GM23248 (cell line): ENCODE measurements at places on chromosomes 4 and X.
A peak's percentile ranks its signal among the peaks of the same experiment; 100 is the strongest.

- DNase-seq = peak; percentile 67
Measured at GRCh38 chrX:9310616-9311015, 154.2 kb upstream of the TBL1X start.

GRCh38 chr4:42570221-42570620 lies 86.7 kb downstream of the ATP8A1 start:
- DNase-seq = no peak

DNA sequence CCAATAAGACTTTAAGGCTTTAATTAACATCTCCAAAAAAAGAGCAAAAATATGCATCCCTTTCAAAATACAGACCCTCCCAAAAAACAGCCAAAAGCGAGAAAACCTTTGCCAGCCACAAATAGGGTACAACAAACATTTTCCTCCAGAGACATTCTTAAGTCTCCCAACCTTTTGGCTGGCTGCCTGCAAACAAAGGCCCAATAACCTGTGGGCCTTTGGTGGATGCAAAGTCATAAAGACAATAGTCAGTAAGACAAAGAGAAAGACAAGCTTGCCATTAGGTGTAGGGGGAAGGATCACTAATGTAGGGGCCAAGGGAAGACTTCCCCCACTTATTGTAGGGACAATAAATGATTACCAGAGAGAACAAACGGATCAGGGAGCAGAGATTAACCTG lies 215.5 kb upstream of the ZFP42 start:
- DNase-seq = no peak

GRCh38 chr4:94960708-94961107 lies 203.0 kb downstream of the BMPR1B start:
- DNase-seq = no peak

- DNase-seq = peak; percentile 58
Measured at GRCh38 chr4:24476282-24476681, 108.1 kb downstream of the DHX15 start.

GRCh38 chr4:87823724-87824123 lies 9.0 kb upstream of the MEPE start:
- no peak for DNase-seq

DNA sequence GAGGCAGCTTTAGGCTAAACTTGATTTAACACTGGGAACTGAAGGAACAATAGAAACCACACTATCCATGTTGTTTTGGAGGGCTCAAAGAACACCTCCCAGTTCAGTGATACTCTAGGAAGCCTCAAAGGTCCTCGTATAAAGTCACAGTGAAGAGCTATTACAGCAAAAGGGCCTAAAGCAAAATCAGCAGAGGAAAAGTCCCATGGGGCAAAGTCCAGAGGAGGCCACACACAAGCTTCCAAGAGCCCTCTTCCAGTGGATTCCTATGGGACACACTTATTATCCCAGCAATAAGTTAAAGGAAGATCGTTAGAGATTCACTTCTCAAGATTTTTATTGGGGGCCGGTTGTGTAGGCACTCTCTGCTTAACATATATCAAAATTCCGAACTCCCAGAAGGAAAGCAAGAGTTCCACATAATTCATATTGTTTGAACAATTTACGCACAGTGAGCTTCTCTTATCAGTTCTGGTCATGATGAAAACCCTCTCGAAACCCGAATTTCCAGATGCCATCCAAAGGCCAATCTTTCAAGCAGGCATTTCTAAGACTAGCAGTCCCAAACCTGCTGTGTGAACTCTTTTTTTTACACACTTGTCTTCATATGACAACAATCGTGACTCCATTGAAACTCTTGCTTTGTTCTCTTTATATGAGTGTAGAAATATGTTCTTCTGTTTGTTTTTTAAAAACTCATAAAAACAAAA lies 53.7 kb downstream of the ANXA5 start:
- no peak for DNase-seq

- no peak for DNase-seq
Measured at GRCh38 chr4:154276496-154276895, 215.1 kb downstream of the DCHS2 start.
